ENCODE measurements at places on chromosomes 5 and 9.

DNA sequence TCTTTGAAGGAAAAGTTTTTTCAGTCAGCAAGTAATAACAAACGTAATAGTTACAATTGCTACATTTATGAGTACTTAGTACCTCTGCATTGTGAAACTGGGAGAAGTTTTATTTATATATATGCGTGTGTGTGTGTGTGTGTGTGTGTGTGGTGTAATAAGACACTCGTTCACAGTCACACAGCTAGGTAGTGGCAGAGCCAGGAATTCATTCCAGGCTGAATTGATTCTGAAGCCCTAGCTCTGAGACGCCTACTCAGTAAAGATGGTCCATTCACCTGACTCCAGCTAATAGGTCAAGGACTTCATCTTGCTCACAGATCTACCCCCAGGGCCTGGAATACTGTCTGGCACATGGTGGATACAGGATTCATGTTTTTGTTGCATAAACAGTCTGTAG, 13.6 kb upstream of the CAST start:
- DNase-seq, result no peak

DNA sequence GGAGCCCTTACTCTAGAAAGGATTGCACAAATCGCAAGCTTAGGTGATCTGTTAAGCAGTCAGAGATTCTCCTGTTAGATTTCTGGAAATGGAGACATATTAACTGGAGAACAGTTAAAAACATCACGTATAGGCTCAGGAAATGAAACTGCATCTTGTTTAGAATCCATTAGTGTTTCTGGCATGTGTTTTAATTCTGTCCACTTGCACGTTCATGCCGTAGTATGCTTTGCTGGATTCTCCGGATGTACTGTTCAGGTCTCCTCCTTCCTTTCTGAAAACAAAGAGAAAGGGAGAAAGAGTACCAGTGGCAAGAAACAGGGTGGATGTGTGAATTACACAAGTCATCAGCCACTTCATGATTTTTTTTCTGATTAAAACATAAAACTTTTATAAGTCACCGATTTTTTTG, 2.5 kb upstream of the RGMB start:
- no peak for DNase-seq

DNA sequence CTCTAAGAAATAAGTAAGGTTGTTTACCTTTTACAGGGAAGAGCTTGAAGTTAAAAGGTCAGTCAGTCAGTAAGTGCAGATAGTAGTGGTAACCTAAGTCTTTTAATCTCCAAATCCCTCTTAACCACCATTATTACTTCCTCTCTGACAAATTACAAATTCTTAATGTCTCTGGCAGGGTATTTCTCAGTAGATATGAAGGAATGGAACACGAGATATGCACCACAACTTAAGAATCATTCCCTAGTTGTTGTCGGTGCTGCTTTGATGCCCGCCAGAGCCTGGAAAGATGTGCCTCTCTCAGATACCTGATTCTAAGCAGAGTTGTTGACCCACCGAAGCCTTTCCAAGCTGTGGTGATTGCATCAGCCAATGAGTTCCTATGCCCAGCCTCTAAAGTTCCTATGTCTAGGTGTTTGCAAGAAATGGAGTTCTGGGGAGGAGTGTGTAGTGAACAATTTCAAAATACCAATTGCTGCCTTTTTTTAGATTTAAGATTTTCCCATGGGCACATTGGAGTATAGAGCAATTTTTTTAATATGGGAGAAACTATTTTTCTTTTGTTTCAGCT, 78.5 kb downstream of the CD180 start:
- peak; percentile 51 for DNase-seq

DNA sequence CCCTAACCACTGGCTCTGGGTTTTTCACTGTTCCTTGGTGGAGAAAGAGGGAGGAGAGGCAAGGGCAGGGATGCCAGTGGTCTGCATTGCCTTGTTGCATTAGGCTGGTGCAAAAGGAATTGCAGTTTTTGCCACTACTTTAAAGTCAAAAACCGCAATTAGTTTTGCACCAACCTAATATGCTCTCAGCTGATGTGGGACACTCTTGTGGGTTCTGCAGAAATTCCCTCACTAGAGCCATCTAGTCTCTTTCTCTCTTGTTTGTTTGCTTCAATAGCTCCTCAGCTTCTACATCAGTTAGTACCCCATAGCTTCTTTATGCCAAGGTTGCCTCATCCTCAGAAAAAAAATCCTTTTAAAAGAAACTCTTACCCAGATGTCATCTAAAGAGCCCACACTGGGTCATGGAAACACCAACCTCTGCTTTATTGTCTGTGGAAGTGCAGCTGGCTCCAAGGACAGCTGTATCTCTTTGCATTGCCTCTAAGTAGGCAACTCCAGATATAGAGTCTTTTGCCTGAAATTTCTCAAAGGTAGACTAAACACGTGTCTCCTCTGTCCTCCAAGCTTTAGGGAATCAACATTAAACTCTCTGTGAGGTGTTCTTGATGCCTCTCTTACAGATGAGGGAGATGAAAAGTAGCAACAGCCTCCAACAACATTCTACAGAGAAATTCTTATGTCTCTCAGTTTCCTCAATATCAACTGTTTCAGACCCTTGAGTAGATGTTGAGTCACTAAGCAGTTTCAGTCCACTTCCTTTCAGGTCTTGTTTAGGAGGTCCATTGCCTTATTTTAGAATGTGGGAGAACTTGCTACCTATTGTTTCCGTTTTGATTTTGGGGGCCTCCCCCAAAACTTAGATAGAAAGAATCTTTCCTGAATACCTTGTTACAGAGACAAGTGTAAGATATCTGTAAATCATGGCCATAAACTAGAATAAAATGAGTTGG, 84.9 kb upstream of the MEF2C start:
- no peak for DNase-seq

DNA sequence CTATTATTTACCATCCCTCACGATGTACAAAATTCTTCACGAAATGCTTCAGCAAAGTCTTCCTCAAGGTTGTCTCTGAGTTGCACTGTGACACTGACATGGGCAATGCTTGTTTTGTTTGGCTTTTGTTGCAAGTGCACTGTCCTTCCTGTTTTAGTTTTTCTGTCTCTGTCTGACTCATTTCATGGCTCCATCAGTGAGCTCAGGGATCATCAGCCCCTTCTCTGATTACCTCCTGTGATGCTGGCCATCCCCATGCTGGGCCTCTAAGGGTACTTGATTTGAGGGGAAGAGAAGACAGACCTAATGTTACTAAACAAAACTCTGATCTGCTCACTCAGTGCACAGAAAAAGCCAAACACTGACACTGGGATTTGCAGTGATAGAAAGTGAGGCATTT, 37.6 kb upstream of the STX17 start:
- no peak for DNase-seq

- DNase-seq, result no peak
Observed at GRCh38 chr9:35746583-35746982, 2.4 kb downstream of the GBA2 start.

GRCh38 chr5:3704661-3705060, 109.0 kb downstream of the IRX1 start:
- DNase-seq, result no peak

DNA sequence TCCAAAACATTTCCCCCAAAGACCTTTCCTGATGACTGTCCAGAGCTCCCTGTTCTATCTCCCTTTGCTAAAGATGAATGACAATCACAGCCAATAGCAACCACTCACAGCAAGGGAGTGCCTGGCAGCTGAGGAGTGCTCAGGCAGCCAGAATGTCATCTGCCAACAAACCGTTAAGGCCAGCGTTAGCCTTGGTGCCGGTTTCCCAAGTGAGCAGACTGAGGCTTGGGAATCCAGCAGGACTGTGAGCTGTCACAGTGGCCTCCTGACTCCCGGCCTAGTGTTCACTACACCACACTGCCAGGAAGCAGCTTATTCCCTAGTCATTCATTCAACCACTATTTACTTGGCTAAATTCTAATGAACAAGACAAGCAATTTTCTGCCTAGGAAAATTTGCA, 24.7 kb downstream of the STK10 start:
- no peak for DNase-seq

DNA sequence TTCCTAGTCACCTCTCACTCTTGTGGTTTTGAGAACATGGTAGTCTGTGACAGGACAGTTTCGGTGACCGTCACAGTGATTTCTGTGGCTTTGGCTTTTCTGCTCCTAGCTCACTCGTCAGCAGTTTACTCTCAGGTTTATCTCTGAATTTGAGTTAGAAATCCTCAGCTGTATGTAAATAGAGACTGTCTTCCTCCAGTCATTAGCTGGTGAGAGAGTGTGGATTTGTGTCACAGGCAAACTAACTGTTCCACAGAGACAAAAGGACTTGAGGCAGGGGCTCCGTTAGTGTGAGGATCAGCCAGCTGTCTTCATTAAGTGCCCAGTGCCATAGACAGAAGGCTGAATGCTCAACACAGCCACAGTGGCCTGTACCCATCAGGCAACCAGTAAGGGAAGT, 131.4 kb downstream of the CD180 start:
- no peak for DNase-seq

DNA sequence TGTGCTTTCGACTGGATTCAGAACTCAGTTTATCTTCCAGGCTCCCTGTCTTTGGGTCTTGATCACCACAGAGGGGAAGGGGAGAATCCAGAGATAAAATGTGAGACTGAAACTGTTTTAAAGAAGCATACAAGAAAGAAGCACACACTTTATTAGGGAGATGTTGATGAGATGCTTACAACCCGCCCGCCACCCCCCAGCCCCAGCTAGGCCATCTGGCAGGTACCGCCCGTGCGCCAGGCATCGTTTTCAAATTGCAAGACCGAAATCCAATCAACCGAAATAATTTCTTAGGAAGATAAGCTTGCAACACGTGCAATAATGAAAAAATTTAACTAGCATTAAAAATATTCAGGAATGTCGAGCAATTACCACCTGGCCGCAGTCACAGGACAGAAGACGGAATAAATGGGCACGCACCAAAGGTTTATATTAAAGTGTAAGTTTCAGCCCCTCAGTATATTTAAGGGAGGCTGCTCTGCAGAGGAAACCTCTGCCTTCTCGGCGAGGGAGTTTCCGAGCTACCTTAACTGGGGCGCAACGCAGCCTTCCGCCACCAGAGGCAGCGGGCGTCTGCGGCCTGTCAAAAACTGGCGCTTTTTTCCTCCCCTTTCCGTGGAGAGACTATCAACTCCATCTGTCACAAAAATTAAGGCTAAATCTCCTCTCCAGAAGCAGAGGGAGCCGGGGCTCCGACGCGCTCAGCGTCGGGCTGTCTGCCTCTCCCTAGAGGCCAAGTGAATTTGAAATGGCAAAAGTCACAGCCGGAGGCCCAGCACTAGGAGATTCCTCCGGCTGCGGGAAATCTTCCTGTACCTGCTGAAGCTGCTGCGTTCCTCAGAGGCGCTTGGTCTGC, 996 bp upstream of the GAS1 start:
- DNase-seq, result peak; percentile 90

GRCh38 chr9:15231788-15232635, 75.0 kb downstream of the TTC39B start:
- peak; percentile 59 for DNase-seq

DNA sequence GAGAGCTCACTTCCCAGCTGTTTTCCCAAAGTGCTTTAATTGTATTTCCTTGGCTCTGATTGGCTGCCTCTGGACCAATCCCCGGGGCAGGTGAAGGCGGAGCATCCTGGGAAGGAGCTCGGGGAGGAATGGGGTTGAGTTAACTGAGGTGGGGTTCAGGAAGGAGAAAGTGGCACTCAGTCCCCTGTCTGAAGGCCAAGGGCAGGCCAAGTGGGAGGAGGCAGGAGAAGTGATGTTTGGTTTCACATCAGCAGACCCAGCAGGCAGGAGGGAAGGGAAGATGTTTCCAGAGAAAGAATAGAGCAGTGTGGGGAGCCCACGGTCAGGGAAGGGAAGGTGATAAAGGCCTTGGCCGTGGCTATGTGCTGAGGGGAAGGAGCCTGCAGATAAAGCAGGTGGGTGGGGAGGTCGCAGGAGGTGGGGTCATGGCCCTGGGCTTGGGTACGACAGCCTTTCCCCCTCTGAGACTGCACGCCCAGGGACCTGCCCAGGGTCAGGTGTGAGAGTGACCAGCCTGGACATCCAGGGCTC, 3.1 kb downstream of the TSPAN17 start:
- DNase-seq, result peak; percentile 28

- DNase-seq, result no peak
Observed at GRCh38 chr5:63121471-63121870, 542.9 kb downstream of the LRRC70 start.

- DNase-seq, result no peak
Observed at GRCh38 chr5:553874-554273, 29.6 kb upstream of the SLC9A3 start.

DNA sequence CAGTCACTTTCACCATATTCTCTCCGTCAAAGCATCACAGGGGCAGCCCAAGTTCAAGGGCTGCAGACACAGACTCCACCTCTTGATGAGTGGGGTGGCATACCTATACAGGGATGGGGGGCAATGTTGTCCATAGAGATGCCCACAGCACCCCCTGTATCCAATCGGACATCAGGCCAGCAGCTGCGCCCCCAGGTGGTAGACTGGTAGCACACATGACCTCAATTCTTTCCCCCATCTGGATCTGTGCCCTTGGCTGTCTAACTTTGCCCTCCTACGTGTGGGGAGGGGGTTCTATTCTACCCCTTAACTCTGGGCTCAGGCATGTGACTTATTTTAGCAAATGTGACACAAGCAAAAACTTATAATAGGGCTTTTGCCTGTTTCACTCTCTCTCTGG, 84.0 kb upstream of the SLC25A48 start:
- peak; percentile 15 for DNase-seq

DNA sequence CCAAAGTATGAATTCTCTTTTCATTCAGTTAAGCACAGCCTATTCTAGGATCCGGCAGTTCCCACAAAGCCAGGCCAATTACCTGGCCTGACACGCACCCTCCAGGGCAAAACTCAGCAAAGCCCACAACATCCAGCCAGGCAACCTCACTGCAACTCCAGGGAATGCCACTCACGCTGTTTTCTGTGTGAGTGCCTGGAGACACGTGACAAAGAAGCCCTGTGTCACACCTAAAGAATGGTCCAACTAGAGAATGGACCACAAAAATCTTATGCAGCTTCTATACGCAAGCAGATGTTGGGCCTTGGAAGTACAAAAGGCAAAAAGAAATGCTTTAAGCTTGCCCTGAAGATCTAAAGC, 20.2 kb downstream of the RETREG1 start:
- no peak for DNase-seq

DNA sequence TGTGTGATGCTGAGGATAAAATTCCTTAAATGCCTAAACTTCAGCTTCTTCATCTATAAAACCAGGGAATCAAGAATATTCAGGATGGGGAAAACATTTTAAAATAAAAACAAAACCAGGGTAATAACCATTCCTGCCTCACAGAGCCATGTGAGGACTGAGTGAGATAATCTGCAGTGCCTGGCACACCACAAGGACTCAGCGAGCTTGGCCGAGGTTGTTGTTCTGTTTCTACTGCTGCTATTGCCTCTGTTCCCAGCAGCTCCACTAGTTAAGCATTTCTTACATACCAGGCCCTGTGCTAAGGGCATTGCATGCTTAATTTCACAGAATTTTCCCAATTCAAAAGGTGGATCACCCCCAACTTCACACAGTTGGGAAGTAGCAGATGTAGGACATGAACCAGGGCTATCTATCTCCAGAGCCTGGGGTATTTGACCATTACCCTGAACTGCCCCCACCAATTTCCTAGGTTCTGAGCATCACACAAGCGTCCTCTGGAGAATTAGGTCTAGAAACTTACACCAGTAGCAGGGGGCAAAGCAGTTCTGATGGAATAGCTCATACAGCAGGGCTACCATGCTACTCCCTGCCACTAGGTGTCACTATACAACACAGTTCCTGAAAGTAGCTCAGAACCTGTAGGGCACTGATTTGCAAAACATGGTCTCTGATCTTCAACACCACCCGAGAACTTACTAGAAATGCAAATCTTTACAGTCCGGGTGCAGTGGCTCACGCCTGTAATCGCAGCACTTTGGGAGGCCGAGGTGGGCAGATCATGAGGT, 74.3 kb downstream of the LRSAM1 start:
- peak; percentile 72 for DNase-seq

GRCh38 chr9:88651682-88652633, 117.0 kb downstream of the NXNL2 start:
- no peak for DNase-seq

Data from hematopoietic multipotent progenitor cell treated with erythropoietin and hydrocortisone succinate and interleukin-3 and kit ligand, for 4 days (in vitro differentiated cells).